ENCODE measurements at places on chromosomes 4 and X.

GRCh38 chr4:185920171-185920570, 108.2 kb upstream of the SORBS2 start:
- DNase-seq, result no peak

GRCh38 chr4:137599734-137600133, 67.4 kb upstream of the PCDH18 start:
- no peak for DNase-seq

- DNase-seq, result no peak
These were observed 1065.7 kb upstream of the FTHL17 start for GRCh38 chrX:32137525-32137924.

GRCh38 chr4:98508829-98509598, 149.4 kb downstream of the TSPAN5 start:
- DNase-seq, result no peak

DNA sequence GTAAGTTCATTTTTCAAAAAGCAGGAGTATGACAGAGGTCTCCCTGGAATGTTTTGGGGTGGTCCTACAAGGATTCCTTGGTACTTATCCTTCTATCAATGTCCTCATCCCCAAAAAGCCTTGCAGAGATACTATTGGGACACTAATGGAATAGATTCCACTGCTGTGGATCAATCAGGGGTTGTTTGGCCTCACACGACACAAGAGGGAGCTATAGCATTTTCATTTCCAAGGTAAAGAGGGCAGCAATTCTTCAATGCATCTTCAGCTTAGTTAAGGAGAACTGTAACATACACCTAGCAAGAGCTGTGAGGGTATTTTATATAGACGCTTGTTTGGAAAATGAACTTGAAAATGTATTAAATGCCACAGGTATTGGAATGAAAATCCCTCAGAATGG, 50.9 kb downstream of the USP26 start:
- no peak for DNase-seq

DNA sequence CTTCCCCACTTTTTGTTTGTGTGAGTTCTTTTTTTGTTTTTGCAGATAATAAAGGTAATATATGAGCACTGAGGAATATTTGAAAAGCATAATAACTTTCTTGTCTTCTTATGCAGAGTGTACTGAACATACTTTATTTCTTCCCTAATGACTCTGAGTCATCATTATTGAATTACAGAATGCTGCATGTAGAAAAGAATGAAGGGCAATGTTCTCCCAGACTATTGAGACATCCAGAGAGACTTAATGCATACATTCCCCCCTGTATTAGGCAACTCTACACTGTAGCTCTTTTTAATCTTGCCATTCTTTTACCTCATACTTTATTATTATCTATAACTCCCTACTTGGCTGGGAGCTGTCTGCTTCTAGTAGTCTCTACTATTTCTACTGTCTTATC, 240.5 kb upstream of the ANKRD50 start:
- DNase-seq, result peak; percentile 12

- no peak for DNase-seq
These were observed 44.8 kb downstream of the RBPJ start for GRCh38 chr4:26365537-26366150.

GRCh38 chr4:1204286-1204827, 32.0 kb upstream of the SPON2 start:
- DNase-seq, result no peak

- DNase-seq, result peak; percentile 21
These were observed 229.6 kb upstream of the AGTR2 start for GRCh38 chrX:115940888-115941332.

Data from hepatic stellate cell (primary cell).